Activated CD4-positive, alpha-beta T cell treated with anti-CD3 and anti-CD28 coated beads, Interleukin-2, Interleukin-4, amounts not matched to agents 100 ng/mL and 50 ng/mL, durations not matched to agents 16 hours and 8 hours (primary cell): ENCODE measurements at places on chromosomes 12 and 14.

- no peak for DNase-seq
These were observed 10.9 kb downstream of the NOC4L start for GRCh38 chr12:132154941-132155770.

DNA sequence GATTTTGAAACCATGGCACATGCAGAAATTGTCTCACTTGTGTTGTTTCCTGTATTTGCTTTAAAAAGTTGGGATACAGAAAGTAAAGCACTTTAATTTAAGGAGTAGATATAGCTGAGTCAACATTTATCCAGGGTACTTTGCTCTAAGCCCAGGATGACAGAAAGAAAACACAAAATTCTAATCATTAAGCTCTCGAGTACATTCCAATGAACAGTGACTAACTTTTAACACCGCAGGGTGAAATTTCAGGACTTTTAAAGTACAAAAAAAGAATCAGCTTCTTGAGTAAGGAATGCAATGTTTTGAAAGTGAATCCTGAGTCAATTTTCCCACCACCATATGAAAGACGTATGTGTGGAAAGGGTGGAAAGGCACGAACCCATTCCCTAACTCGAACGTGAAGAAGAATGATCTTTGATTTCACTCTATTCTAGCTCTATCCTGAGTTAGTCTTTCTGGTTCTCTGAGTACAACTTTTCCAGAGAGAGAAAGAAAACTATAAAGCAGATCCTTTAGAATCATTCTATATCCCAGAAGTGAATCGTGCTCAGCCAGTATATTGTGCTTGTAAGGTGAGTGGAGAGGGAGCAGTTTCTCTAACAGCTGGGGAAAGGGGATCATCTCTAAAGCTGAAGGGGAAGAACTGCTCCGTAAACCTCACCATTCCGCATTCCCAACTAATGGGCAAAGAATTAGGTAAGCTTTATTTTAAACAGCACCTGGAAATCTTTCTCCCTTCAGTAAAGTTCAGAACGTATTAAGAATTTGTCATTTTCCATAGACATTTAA, 779.0 kb upstream of the FLRT2 start:
- DNase-seq, result no peak

- no peak for DNase-seq
These were observed 43.7 kb upstream of the PRMT8 start for GRCh38 chr12:3447318-3447717.

- DNase-seq, result no peak
These were observed 671 bp downstream of the GUCY2C start for GRCh38 chr12:14695715-14696141.

GRCh38 chr12:11758510-11759493, 109.3 kb downstream of the ETV6 start:
- no peak for DNase-seq

DNA sequence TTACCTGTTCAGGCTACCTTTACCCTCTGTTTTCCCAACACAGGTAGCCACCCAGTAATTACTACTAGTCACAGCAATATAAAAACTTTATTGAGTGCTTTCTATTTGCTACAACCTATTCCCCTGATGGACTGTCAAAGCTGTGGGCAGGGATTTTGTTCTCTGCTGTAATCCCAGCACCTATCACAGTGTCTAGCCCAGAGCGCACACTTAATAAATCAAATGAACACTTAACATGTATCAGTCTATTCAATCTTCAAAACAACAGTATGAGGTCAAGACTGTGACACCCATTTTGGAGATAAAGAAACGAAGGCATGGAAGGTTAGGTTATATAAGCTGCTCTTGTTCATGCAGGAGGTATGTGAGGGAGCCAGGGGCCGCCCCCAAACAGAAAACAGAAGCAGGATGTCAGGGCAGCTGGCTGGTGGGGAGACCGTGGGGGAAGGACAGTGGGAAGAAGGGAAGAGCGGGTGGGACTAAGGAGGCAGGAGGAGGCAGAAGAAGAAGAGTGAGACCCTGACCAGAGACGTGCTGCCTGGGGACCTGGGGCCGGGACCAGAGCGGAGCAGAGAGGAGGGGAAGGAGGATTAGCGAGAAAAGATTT, 1.7 kb downstream of the TNFRSF1A start:
- no peak for DNase-seq

GRCh38 chr12:26406391-26406790, 211.0 kb downstream of the SSPN start:
- no peak for DNase-seq

DNA sequence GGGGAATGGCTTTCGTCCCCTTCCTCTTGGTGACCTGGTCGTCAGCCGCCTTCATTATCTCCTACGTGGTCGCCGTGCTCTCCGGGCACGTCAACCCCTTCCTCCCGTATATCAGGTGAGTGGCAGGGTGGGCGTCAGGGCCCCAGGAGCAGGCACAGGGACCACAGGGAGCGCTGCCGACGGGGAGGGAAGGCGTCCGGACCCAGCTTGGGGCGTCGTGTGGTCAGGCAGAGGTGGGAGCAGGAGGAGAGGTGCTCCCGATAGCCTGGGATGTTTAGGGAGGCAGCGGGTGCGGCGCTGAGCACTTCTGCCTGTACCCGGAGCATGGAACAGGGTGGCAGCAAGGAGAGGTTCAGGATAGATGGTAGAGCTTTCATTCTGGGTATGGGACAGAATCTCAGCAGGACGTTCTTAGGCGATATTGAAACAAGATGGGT, 444 bp downstream of the DRAM1 start:
- no peak for DNase-seq

DNA sequence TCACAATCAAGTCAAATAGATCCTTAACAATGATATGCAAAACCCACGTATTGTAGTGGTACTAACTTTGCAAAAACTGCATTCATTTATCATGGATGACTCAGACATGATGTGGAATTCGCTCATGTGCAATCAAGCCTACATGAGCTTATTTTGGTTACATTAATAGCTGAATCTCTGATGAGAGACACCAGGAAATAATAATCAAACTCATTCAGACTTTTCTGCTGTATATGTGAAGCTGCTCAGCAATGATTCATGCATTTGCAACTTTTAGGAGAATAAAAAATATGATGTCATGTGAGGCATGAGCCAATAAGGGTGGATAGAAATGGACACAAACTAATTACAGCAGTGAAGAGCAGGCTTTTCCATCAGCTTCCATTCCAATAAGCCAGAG, 1075.8 kb upstream of the TMEM132C start:
- DNase-seq, result no peak
